ENCODE measurements at places on chromosomes 7 and 10.

GRCh38 chr10:122421054-122421625 lies 33.3 kb upstream of the ARMS2 start:
- no peak for DNase-seq

- no peak for DNase-seq
These were observed 98.2 kb downstream of the PRTFDC1 start for GRCh38 chr10:24854256-24854655.

- DNase-seq, result no peak
These were observed 17.8 kb downstream of the LYZL1 start for GRCh38 chr10:29306688-29307087.

DNA sequence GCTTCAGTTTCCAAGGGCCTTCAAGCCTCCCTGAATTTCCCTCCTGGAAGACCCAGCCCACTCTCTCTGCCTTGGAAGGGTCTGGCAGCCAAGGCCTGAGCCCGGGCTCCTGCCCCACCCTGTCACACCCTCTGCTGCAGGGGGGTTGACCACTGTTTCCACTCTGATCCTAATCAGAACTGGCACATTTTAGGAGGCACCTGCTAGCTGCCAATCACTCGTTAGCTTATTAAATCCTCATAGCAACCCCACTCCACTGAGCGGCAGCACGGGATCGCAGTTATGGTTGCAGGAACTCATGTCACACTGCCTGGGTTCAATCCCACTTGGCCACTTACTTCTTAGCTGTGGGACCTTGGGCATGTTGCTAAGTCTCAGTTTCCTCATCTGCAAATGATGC lies 12.9 kb downstream of the HSPB1 start:
- DNase-seq, result no peak

DNA sequence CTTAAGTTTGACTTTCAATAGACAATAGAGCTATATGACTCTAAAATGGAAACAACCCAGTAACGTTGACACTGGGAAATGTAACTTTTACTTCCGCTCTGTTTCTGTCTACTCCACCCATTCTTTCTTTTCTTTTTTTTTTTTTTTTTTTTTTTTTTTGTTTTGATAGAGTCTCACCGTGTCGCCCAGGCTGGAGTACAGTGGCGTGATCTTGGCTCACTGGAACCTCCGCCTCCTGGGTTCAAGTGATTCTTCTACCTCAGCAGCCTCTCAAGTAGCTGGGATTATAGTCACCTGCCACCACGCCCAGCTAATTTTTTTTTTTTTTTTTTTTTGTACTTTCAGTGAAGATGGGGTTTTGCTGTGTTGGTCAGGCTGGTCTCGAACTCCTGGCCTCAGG lies 13.9 kb downstream of the PRSS2 start:
- no peak for DNase-seq

GRCh38 chr7:15618275-15618674 lies 56.5 kb upstream of the AGMO start:
- DNase-seq, result no peak

GRCh38 chr10:13787015-13787421 lies 200.3 kb downstream of the PRPF18 start:
- DNase-seq, result peak; percentile 85

GRCh38 chr7:17046666-17047065 lies 164.9 kb upstream of the AGR3 start:
- no peak for DNase-seq

DNA sequence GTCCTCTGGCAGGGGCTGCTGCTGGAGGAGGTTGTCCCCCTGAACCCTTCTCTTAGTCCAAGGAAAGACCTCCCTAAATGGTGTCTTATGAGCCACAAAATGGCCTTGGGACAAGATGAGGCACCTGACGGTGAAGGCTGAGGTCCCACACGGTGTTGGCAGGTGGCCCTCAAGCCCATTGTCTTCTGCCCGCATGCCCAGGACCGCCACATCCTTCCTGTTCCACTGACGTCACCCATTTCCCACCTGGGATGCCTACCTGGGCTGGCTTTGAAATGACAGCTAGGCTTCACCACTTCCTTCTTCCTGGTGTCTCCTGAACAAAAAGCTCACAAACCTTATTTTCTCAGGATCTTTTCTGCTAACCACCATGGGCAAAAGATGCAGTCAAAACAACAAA lies 2.1 kb upstream of the DMBT1 start:
- DNase-seq, result no peak

- DNase-seq, result no peak
These were observed 1331.6 kb upstream of the SORCS1 start for GRCh38 chr10:108496106-108496505.

DNA sequence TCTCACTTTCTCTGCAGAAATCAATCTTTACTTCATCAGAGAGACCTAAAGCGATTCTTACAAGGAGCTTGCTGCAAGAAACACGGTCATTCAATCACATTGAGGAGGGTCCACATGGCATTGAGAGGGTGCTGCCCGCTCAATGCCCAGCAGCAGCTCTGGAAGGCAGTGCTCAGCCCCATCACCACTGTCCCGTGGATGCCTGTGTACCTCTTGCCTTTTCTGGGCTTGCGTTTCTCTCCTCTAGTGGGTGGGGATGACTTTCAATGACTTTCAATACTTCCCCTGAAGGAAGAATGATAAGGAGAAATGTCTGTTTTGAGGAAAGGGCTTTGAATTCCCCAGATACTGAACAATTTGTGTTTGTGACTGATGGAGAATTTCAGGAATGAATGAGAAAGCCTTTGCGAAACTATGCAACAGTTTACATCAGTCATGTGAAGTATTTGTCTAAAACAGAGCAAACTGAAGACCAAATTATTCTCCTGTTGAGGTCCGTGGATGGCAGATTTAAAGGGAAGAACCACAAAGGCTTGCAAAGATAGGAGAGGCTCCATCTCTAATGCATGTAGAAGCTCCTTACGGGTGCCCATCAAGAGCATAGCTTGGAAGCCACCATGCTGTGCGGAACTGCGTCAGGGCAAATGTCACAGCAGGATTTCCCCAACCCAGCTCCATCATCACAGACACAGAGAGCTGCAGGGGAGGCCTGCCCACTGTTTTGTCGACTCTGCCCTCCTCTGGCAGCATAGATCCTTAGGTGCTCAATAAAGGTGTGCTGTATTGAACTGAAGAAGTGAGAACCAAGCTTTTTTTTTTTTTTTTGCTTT lies 6.6 kb upstream of the ZNF22 start:
- DNase-seq, result no peak

DNA sequence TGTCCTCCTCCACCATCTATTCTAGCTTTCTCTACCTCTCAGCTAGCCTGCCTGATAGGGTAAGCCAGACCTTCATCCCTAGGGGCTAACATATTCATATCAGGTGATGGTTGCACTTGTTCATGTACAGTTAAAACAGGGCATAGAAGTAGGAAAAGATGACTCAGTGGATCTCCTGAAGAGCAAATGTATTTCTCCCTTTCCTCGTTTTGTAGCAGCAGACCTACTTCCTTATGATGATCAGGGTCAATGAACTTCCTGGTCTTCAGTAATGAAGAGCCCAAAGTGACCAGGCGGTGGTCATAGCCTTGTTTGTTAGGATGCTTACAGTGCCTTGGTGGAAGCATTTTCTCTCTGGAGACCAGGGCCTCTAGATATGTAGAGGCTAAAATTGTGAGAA lies 6.3 kb downstream of the LIPJ start:
- no peak for DNase-seq

GRCh38 chr10:97768322-97769315 lies 3.2 kb downstream of the SFRP5 start:
- no peak for DNase-seq

GRCh38 chr10:114611617-114612016 lies 46.5 kb downstream of the ABLIM1 start:
- DNase-seq, result no peak

- DNase-seq, result no peak
These were observed 15.8 kb downstream of the NUP205 start for GRCh38 chr7:135573541-135573940.

- no peak for DNase-seq
These were observed 30.4 kb downstream of the ZNF783 start for GRCh38 chr7:149292462-149292823.

DNA sequence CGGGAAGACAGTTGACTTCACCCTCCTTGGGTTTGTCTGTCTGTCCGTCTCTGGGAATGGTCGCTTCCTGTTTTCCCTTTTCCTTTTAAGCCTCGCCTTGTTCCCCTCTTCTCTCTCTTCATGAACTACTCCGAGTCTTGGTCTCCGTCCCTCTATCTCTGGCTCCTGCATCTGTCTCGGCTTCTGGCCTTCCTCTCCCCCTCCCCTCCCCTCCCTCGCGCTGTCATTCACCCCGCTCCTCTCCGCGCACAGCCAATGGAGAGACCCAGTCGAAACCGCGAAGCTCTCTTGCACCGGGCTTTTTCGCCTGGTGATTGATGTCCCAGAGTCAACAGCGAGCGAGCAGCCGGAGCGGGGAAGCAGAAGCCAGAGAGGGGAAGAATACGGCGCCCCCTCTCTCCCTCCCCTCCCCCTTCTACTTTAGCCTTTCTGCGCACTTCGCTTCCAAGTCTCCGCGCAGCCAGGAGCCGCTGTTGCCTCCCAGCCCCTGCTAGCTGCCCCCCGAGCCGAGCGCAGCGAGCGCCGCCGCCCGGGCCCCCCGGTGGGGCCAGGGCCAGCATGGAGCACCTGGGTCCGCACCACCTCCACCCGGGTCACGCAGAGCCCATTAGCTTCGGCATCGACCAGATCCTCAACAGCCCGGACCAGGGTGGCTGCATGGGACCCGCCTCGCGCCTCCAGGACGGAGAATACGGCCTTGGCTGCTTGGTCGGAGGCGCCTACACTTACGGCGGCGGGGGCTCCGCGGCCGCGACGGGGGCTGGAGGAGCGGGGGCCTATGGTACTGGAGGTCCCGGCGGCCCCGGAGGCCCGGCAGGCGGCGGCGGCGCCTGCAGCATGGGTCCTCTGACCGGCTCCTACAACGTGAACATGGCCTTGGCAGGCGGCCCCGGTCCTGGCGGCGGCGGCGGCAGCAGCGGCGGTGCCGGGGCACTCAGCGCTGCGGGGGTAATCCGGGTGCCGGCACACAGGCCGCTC lies at the start of gene TLX1:
Gene TLX1 (plus strand): TSS at position 317 of the 978 bp plus-strand sequence. CDS start 242 bp downstream, at position 559.
- DNase-seq, result no peak

- DNase-seq, result no peak
These were observed 102.0 kb downstream of the SEMA3C start for GRCh38 chr7:80816806-80817205.

DNA sequence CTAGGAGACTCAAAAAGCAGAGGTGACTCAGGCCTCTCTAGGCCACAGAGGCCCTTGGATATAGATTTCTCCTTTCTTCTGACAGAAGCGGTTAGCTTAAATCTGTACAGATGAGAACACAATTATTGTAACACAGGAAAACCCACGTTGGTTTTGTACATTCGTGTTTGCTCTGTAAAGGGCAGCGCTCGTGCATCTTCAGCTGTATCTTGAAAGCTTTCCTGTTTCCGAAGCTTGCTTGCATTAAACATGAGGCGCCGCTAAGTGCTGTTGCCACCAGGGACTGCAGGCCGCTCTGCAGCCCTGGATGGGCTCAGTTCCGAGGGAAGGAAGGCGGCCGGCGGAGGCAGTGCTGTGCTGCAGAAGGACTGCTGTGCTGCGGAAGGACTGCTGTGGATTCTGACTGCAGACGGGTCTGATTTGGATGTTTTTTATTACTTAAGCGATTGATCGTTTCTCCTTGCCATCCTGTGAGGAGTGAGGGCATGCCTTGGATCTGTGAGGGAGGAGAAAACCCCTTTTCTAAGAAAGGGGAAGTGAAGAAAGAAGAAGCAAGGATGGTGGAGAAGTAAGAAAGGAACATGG lies 53.3 kb downstream of the FHIP2A start:
- no peak for DNase-seq

DNA sequence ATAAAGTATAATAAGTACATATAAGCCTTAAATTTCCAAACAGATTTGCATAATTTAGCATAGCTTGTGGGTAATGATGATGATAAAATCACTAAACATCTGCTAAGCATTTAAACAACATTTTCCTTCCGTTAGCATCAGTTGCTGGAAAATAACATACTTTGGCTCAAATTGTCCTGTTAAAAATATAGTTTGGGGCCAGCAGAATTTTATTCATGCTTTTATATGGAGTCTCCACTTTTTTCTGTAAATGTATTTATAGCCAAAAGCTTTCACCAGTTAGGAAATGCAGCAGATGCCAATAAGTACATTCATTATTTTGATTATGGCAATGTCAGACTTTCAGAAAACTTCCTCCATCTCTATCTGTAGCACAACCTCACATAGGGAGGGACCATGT lies 107.2 kb downstream of the CNTNAP2 start:
- DNase-seq, result no peak

DNA sequence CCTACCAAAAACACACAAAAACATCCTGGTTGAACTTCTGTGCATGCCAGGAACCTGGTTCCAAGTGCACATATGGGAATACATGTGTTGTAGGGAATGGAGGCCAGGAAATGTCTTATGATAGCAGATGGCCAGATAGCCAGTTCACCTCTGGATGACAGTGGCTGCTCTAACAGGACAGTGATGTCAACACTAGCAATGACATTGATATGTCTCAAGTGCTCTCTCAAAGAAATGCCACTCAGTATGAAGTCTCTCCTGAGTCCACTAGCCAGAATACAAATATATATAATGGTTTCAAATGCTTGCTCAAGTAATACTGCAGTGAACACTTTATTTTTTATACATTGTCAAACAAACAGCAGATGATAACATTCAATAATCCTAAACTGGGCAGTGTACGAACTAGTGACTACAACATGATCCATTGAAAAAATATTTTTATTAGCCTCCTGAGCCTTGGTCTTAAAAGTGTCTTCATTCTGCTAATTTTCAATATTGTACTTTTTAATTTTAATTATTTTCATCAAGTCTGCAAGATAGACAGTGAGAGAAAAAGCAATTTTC lies 26.0 kb upstream of the PCDH15 start:
- no peak for DNase-seq

- DNase-seq, result no peak
These were observed 231.5 kb downstream of the STK31 start for GRCh38 chr7:23941551-23941950.

DNA sequence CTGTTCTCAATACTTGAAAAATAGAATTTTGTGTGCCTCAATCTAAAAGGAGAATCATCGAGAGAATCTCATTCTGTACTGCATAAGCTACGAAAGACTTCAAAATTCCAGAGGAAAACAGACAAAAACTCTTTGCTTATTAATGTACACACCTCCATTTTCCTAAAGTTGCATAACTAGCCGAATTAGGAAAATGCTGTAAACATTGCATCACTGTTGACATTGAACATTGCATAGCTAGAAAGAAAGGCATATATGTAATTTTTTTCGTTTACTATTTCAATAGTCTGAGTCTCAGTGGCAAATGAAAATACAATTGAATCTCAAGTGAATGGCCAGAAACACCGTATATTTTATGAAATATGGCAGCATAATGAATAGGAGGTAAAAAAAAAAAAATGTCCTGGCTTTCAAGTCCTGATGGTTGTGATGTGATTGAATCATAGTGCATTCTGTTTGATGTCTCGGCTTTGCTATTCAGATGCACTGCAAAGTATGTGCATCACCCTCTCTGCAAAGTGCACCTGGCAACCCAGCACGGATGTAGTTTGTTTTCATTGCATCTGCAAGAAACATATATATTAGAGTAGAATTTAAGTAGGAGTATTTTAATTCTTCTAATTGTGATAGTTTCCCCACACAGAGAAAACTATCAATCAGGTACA lies 196.7 kb downstream of the VTI1A start:
- no peak for DNase-seq

Data from activated naive CD4-positive, alpha-beta T cell treated with anti-CD3 and anti-CD28 coated beads, Interleukin-2, amount 50 U/mL, for 72 hours (primary cell).